Mammary epithelial cell (primary cell): ENCODE measurements at places on chromosomes 3 and 15. TPM values are rescaled to one million over a fixed set of nuclear protein-coding genes. Genes with fewer than 3 reads are reported as not detected.
A peak's percentile ranks its signal among the peaks of the same experiment; 100 is the strongest.

GRCh38 chr15:58852347-58852746 lies 81.1 kb downstream of the SLTM start:
- DNase-seq, result no peak

- peak; percentile 31 for DNase-seq
These were observed 63.8 kb downstream of the SLC9A9 start for GRCh38 chr3:143784446-143784845.

- no peak for DNase-seq
These were observed 2.1 kb upstream of the PARP14 start for GRCh38 chr3:122678506-122678905.

- no peak for DNase-seq
These were observed 196.0 kb downstream of the LRTM1 start for GRCh38 chr3:54731732-54732445.

DNA sequence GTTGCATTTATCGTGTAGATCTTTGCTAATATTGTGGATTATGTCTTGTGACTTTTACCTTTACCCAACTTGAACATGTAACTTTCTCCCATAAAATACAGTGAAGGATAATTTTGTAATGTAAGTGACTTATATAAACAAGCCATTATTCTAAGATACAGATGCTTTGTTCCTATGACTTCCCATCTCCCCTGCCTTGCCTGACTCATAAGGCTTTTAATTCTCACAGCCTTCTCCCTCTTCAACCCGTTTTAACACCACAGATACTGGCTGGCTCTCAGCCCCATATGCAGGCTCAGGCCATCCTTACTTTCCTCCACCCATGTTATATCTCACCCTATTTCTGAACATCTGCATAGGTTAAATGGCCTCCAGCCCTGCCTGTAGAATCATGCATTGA lies 4.1 kb downstream of the CCNDBP1 start:
- no peak for DNase-seq

DNA sequence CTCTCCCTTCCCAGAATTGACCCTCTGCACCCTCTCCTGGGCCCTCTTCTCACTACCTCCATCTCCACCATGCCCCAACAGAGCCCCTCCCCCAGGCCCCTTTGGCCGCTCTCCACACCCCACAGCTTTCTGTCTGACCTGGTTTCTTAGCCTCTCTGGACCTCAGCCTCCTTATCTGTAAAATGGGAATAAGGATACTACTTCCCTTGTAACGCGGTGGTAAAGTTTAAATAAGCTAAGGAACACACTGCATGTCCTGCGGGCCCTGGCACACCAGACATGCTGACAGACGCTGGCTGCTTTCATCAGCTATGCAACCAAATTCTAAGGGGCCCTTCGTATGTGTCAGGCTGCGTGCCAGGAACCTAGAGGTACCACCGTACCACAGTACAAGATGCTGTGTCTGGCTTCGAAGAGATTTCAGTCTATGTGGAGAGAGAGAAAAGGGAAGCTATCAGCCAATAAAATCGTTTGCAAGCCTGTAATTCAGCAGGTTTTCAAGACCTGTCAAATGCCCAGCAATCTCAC lies 777 bp upstream of the SLC51A start:
- no peak for DNase-seq

DNA sequence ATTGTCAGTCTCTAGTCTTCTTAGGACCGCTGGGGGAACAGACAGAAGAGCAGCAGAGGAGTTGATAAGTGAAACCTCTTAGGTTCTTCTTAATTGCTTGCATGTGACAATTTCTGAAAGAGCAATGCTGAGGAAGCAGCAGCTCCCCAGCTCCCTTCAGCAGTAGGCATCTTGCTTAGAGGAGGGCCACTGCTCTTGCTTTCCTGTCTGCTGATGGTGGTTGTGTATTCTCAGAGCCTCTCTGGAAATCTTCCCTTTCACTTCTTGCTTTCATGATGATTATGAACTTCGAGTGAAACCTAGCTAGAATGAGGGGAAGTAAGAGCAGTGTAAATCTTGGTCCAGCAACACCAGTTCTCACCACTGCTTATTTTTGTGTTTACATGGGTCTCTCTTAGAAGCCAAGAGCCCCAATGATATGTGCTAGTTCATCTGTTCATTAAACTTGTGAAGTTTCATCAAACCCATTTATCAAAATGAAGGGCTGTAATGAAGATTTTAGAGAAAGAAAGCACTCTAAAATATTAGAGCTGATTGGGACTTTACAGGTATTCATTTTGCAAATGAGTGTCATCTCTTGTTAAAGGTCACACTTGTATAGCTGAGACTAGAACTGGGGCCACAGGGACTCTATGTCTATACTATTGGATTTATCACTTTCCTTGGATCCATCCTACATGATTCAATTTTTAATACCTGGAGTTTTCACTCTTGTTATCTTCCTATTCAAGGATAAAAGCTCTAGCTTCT lies 246.7 kb downstream of the LPP start:
- no peak for DNase-seq

GRCh38 chr3:56048331-56048730 lies 419.9 kb downstream of the ERC2 start:
- DNase-seq, result no peak

GRCh38 chr3:13058346-13059120 lies 14.7 kb downstream of the IQSEC1 start:
- no peak for DNase-seq

DNA sequence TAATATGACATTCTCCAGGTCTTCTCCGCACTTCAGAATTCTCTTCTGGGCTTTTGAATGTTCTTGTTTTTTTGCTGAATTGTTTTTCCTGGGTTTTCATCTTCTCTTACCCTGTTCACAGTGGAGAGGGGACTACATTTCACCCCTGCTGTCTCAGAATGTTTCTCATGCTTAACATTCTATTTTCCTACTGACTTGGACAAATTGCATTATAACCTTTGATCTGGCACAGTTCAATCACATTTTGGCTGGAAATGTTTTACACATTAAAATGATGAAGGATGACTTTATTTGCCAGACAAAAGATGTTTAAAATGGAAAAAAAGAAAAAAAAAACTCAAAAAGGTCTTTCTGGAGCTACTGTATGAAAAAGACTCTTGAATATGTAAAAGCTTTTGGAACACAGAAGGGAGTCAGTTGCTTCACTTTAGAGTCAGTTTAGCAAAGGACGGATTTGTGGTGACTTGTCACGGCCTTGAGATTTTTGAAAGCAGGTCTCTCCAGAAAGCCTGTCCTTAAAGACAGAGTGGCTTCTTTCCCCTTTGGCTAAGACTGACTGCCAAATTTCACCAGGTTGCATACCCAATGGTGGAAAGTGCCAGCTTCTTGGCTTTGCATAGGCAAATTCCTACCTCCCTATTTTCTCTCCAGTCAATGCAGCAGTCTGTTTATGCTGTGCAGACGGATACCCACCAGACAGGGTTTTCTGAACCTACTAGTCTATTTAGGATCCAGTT lies 401.0 kb upstream of the TBL1XR1 start:
- no peak for DNase-seq

- DNase-seq, result no peak
These were observed 72.1 kb upstream of the TPRG1 start for GRCh38 chr3:189099505-189100290.

GRCh38 chr15:26757141-26757540 lies 15.7 kb downstream of the GABRB3 start:
- no peak for DNase-seq

- DNase-seq, result no peak
These were observed 35.0 kb upstream of the TATDN2 start for GRCh38 chr3:10213156-10213792.

- DNase-seq, result peak; percentile 81
These were observed 317.0 kb upstream of the TPRG1 start for GRCh38 chr3:188854772-188855149.

- no peak for DNase-seq
These were observed 121.5 kb downstream of the DNAJB8 start for GRCh38 chr3:128345196-128345595.

GRCh38 chr15:90367576-90367975 lies 15.5 kb downstream of the ZNF774 start:
- no peak for DNase-seq

GRCh38 chr3:50415061-50415460 lies 55.7 kb upstream of the TMEM115 start:
- DNase-seq, result no peak

DNA sequence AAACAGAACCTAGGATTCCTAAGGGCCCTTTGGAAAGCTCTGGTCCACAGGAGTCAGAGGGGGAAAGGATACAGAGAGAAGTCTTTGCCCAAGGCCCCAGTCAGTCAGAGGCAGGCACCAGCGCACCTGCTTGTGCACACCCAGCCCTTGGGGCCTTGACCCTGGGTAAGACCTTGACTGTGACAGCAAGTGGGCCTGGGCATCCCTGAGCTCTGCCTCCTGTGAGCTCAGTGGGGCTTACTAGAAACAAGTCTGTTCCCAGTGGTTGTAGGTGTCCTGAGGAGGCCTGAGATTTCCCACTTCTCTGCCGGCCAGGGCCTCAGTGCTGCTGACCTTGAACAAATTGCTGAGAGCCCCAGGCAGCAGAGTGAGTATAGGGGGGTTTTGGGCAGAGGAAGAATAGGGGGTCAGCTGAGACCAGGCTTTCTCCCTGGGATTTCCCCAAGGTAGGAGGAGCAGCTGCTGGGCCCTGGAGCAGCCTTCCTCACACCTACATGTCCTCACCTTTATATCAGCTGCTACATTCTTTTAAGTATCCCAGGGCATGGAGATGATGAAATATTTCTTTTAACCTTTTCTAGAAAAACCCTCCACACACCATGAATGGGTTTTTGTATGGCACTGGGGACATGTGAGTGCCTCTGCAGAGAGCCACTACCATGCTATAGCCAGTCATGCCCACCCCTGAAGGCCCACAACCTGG lies 9.7 kb upstream of the DAG1 start:
- no peak for DNase-seq

GRCh38 chr15:79989183-79989582 lies 18.2 kb upstream of the BCL2A1 start:
- DNase-seq, result no peak

- peak; percentile 39 for DNase-seq
These were observed 30.5 kb upstream of the SRP14 start for GRCh38 chr15:40069178-40070165.

GRCh38 chr15:63295341-63295740 lies 17.9 kb downstream of the APH1B start:
- no peak for DNase-seq

DNA sequence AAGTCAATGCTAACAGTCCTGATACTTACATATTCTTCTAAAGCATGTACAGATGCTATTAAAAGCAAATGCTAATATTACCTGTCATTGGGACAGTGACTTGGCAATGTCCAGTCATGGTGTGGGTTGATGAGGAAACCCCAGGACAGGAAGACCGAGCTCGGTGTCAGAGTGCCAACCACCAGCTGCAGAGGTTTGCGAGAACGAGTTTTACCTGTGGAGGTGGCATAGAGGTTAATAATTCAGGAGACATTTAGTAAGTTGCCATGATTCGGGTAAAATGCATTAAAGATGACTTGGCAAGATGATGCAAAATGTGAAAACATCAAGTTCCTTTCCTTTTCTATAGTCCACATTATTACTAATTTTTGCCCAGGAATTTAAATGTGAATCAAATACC lies 94.5 kb downstream of the ABI3BP start:
- no peak for DNase-seq

GRCh38 chr3:177357352-177358090 lies 160.2 kb upstream of the TBL1XR1 start:
- DNase-seq, result peak; percentile 96

GRCh38 chr3:152353578-152353977 lies 84.8 kb downstream of the MBNL1 start:
- DNase-seq, result no peak

DNA sequence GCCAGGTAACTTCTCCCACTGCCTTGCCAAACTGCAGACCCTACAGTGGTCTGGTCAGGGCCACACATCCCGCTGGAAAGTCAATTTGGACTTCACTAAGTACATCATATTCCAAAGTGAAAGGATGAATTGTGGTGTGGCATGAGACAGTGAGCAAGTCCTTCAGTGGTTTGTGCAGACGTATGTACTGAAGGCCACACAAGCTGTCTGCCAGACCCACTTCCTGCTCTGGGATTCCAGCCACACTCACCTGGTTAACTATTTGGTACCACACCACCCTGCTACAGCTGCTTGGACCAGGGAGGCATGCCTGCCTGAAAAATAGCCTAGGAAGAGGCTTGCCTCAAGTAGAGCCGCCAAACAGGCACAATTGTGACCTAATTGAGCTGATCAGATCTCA lies 94.1 kb upstream of the STRIT1 start:
- DNase-seq, result peak; percentile 73

DNA sequence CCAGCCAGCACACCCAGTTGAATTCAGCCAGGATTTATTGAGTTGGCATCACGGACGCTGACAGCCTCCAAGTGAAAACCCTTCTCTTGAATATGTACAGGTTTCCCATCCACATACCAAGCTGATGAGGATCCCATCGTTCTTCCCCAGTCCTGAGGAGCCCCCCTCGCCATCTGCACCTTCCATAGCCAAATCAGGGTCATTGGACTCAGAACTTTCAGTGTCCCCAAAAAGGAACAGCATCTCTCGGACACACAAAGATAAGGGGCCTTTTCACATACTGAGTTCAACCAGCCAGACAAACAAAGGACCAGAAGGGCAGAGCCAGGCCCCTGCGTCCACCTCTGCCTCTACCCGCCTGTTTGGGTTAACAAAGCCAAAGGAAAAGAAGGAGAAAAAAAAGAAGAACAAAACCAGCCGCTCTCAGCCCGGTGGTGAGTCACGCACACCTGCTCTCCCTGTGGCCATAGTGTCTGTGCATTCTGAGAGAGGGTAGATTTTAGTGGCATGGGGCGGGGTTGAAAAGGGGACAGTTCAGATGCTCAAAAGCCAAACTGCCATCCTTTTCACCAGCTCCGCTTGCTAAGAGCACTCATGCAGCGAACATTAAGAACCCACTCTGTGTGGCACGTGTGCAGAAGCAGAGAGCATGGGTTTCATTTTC lies 51.2 kb downstream of the KLHL25 start:
- no peak for DNase-seq

DNA sequence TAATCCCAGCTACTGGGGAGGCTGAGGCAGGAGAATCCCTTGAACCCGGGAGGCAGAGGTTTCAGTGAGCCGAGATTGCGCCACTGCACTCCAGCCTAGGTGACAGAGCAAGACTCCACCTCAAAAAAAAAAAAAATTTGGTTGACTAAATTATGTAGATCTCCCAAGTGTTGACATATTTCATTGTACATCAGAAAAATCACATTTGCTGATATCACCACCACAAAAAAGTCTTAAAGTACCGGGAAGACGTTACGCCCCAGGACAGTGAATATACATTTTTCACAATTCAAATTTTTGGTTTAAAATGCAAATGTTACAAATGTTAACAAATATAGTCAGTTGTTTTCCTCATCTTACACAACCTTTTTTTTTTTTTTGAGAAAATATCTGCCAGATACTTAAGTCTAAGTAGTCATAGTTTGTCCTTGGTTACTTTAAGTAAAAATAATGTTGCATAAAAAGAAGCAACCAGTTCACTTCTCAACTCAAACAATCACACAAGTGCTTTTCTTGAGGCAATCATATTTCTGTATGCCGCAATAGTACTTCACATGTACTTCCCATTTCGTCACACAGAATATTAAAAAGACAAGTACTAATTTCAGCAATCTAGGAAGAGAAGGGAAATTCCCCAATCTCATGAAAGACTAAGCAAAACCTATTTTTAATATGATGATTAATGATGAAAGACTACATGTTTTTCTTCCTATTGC lies 41.0 kb upstream of the TCF12 start:
- no peak for DNase-seq

GRCh38 chr3:138394686-138395085 lies 39.7 kb upstream of the ESYT3 start:
- no peak for DNase-seq

FRG2C gene
- not detected for total RNA-seq

KLHL40 gene
- not detected for total RNA-seq

SLC28A1 gene
- not detected in 2 replicates for total RNA-seq

HTR3C gene
- not detected for total RNA-seq

DGKG gene
- total RNA-seq, result 2.5 TPM

IL16 gene
- total RNA-seq, result 1.1 and 1.7 TPM in 2 replicates

ZBED2 gene
- 85.7 and 105 TPM in 2 replicates for total RNA-seq

ERC2 gene
- total RNA-seq, result 1.5 TPM
